Activated CD8-positive, alpha-beta T cell treated with anti-CD3 and anti-CD28 coated beads for 36 hours (primary cell): ENCODE measurements at places on chromosomes 2 and 18.

DNA sequence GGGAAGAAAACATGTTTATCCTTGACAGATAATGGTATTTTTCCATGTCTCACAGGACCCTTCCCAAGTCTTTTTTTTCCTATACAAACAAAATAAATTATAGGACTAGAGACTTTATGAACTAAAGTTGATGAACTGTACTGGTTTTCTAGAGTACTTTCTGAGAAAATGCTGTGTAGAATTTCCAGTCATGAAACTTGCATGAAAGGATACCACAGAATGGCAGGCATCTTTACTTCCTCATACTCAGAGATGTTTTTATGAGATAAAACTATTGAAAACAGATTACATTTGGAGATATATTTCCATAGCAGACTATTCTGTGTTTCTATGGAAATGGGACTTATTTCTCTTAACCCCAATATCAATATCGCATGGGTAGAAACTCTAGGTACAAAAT is 403.5 kb downstream of the PARD3B start:
- DNase-seq, result no peak

- no peak for DNase-seq
Observed at GRCh38 chr2:202051499-202052161, 18.0 kb downstream of the FZD7 start.

GRCh38 chr18:59681521-59682004 is 15.7 kb downstream of the CCBE1 start:
- DNase-seq, result no peak

- no peak for DNase-seq
Observed at GRCh38 chr2:197072533-197072932, 146.0 kb upstream of the PGAP1 start.
